Left colon (tissue), 2 donors: ENCODE measurements at places on chromosomes 5 and 9.

DNA sequence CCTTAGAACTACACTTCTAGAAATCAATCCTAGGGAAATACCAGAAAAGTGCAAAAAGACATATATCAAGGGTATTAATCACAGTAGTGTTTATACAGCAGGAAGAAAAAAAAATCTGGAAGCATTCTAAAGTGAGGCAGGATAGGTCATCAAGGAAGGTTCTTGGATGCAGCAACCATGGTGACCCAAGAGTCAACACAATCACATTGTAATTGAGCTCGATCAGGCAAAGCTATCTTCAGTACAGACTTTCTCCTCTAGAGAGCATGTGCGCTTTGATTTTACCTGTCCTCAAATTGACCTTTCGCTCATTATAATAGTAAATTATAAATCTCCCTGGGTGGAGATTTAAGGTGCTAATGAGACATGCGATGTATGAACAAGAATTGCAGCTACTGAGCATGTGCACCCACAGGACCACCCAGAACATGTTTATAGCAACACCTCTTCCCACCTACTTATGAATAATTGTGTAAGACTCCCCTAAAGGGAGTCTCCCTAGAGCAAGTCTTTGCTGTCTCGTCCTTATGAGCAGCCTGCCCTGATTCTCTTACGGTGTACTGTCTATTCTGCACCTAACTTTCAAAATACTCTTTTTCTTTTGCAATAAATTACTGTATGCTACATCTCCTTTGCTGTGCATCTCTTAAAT, 297.7 kb downstream of the ATPSCKMT start:
- no peak for DNase-seq

DNA sequence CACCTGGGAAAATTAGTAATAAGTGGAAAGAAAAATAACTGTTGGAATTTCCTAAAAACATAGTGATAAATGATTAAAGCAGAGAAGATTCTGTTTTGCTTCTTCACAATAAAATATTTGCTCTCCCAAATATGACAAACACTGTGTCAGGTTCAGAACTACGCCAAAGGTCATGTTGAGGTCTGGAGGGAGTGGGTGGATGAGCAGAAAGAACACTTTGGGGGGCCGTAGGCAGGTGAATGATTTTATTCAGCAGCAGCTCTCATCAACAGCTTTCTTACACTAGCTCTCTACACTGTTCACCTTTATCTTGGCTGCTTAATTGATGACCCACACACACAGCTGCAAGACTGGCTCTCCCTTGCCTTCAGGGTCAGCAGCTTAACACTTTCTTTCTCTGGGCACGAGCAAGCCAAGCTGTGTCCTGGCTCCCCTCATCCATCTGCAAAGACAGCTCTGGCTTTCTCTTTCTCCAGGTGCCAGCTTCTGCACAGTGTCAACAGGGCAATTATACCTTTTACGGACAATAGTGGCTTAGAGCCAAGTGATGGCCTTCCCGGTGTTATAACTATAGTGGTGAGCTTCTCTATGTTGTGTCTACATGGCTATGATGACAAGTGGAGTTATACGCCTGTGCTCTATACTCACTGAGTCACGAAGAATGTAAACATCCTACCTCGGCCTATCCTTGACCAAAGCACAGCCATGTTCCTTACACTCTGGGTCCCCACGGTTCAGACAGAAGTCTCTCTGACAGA, 18.9 kb upstream of the GPX8 start:
- DNase-seq = no peak

DNA sequence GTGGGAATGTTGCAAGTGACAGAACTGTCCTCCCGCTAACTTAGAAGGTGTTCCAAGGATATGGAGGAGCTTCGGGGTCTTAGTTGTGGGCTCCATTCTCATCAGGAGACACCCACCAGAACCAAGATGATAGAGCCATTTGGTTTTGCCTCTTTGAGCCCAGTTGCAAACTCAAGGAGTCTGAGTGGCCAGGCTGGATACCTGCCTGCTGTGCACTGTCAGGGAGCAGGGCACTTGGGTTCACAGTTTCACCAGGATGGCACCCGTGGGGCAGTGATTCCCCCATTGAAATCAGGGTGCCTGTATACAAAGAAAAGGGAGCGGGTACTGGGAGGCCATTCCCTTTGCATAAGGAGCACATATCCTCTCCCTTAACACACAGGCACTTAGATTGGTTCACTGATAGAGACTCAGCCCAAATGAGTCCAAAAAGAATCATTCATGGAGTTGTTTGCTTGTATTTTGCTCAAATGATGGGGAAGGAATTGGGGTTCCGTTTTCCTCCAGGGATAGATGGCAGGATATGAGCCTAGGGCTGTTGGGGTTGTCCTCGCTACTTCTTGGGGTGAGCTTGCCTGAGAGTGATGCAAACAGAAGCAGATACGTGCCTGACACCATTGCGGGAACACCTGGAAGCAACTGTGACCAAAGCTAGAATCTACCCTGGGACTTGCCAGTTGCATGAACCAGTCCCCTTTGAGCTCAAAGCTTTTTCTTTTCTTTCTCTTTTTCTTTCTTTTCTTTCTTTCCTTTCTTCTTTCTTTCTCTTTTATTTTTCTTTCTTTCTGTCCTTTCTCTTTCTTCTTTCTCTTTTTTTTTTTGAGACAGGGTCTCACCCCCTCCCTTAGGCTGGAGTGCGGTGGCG, 1.3 kb upstream of the PRR7 start:
- DNase-seq = no peak

GRCh38 chr5:72694856-72695255, 121.6 kb upstream of the TNPO1 start:
- DNase-seq = no peak

DNA sequence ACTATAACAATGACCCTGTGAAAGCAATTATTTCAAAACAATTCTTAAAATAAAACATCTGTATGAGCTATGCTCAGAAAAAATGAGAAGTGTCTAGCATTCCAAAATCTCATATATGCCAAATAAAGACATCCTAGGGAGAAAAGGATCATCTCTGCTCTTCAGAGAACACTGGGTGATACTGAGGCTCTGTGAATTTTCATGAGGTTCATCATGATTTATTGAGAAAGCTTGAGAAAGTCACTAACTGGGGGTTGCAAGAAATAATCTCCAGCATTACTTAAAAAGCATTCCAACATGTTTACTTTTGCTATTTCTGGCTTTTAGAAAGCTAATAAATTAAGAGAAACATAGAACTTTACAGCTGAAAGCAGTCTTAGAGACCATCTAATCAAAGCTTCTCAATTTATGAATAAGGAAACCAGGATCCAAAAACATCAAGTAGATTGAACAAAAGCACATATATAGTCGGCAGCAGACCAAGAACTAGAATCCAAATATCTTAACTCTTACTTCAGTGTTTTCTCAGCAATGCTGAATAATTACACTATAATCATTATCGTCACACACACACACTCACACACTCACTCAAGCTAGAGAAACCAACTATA, 372.8 kb downstream of the NR2F1-AS1 start:
- no peak for DNase-seq
